GM04504 (cell line): ENCODE measurements at places on chromosomes 6 and 20.
A peak's percentile ranks its signal among the peaks of the same experiment; 100 is the strongest.

- DNase-seq, result no peak
Observed at GRCh38 chr6:16793828-16794412, 32.7 kb upstream of the ATXN1 start.

- DNase-seq, result no peak
Observed at GRCh38 chr20:20780127-20780824, 67.8 kb upstream of the RALGAPA2 start.

- DNase-seq, result no peak
Observed at GRCh38 chr6:11586117-11586516, 48.6 kb downstream of the TMEM170B start.

GRCh38 chr6:118709859-118710350 lies 58.5 kb upstream of the CEP85L start:
- peak; percentile 48 for DNase-seq

- no peak for DNase-seq
Observed at GRCh38 chr6:78561015-78561414, 306.3 kb upstream of the IRAK1BP1 start.

- DNase-seq, result no peak
Observed at GRCh38 chr20:31972471-31973021, 4.6 kb downstream of the XKR7 start.
